ENCODE measurements at places on chromosomes 13 and 19.
A peak's percentile ranks its signal among the peaks of the same experiment; 100 is the strongest.

- peak; percentile 28 for DNase-seq
Measured at GRCh38 chr13:112586334-112586960, 1.5 kb downstream of the TUBGCP3 start.

- no peak for DNase-seq
Measured at GRCh38 chr13:73248711-73249580, 190.1 kb downstream of the KLF5 start.

DNA sequence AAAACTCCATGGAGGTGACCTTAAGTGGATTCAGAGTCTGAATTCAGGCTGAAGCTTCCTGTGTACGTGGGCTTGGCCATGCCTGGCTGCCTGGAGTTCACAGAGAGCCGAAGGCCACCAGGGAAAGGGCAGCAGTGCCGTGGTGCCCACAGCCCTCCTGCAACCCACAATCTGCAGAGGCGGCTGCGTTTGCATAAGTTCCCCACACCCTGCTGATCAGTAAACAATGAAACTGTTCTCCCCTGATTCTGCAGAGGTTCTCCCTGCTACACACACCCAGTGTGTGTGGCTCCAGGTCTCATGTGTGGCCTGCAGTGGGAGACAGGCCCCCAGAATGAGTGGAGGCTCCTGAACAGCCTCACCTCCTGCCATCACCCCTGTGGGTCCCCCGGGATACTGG, 126.9 kb upstream of the SLC7A1 start:
- no peak for DNase-seq

GRCh38 chr13:113666951-113667701, at the start of gene GRK1:
Gene GRK1 (plus strand): TSS chr13:113667219. CDS start chr13:113667387, 168 bp downstream.
- DNase-seq: no peak

DNA sequence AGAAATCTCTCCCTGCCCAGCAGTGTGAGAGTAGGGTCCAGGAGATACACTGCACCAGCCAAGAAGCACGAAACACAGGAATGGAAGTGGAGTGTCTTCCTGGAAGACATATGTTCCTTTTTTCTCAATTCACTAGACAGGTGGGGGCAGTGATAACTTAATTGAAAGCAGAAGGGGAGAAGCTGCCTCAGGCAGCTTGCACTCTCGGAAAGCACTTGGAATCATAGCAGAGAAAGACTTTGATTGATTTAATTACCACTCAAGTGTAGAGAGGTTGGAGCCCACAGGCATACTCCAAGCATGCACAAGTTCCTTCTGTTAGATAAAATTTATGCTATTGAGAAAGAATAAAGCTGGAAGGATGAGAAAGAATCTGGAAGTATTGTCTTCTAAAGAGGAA, 249.4 kb downstream of the SLITRK6 start:
- no peak for DNase-seq

- DNase-seq: no peak
Measured at GRCh38 chr13:47678201-47678968, 322.7 kb downstream of the SUCLA2 start.

DNA sequence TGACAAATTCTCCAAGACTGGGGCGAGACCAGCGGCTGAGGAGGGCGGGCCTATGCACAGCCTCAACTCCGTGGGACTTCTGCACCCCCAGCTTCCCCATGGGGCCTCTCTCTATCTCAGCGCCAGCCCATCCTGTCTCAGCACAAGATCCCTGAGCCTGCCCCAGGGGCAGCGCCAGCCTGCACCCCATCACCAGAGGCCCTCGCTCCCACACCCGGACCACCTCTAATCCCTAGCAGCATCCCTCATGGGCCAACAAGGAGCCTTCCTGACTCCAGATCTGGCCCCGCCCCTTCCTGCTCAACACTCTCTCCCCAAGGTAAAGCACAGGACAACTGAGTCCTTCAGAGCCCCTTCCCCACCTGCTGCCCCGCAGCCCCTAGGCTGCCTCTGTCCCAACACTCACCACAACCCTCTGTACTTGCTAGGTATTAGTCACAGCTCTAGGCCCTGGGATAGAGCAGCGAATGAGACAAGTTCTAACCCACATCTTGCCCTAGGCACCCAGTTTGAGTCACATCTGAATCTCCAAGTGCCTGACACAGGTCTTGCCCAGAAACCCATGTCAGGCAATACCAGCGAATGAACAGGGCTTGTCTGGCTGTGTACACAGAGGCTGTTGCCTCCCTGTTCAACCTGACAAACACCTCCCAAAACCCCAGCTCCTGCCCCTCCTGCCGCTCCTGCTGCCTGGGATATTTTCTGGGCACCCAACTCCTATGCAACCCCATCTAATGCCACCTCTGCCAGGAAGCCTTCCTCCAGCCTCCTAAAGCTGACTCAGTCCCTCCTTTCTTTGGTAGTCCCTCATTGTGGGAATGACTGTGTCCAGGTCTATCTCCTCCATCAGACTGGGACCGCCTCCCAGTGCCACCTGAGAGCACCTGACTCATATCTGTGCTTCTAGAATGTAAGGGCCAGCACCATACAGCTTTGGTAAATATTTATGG, 18.6 kb downstream of the GRIK5 start:
- DNase-seq: no peak

GRCh38 chr13:88360761-88361160, 689.6 kb downstream of the SLITRK5 start:
- DNase-seq: no peak

GRCh38 chr19:56491399-56491798, 14.3 kb upstream of the ZNF667 start:
- DNase-seq: no peak

- DNase-seq: no peak
Measured at GRCh38 chr19:4052114-4052992, 14.3 kb downstream of the ZBTB7A start.

DNA sequence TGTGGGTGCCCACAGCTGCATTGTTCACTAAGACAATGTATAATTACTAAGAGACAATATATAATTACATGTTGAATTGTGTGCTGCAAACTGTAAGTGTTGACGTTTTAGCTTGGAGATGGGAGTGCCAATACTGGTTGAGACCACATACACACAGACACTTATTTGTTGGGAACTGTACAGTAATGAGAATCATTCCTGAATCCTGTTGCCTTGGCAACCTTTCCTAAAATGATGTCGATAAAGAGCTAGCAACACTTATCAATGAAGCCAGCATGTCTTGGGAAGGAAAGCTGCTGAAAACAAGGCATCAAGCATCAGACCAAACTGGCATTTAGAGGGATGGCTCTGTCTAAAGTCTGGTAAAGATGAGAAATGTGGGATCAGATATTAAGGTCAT, 51.3 kb downstream of the PCDH8 start:
- no peak for DNase-seq

GRCh38 chr13:113861433-113862030, 2.3 kb downstream of the GAS6 start:
- DNase-seq: no peak

GRCh38 chr13:111906816-111907215, 160.1 kb upstream of the SOX1 start:
- no peak for DNase-seq

DNA sequence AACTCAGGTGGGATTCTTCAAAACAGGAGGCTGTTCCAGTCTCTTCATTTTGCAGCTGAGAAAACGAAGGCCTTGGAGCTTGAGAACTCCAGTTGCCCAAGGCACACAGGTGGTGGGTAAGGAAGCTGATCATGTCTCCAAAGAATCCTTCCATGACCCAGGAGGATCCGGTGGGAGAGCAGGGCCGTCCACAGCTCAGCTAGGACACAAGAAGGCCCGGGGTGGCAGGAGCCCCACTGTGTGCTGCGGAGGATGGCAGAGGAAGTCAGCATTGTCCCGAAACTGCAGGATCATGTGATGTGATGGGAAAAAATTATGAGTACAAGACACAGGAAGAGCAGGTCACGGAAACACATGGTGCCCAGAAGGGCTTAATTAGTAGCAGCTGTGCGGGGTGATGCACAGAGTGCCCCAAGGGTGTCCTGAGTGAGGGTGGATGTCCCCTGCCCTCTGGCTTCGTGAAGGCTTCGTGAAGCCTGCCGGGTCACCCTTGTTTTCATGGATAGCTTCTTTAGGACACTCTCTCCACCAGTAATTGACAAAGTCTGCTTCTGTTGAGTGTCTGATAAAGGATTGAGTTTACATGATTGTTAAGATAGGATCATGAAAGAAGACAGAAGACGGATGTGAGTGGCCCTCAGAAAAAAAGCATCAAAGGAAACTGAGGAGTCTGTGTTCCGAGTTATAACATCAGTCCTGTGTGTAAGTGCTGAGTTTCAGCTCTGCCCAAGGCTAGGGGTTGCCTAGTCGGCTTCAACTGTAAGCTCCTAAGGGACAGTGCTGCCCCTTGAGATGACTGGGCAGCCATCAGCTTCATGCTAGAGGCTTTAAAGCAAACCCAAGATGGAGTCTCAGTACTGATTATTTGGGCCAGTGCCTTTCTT, 33.8 kb upstream of the SACS start:
- DNase-seq: no peak

GRCh38 chr13:19185086-19185864, 3.7 kb upstream of the TUBA3C start:
- no peak for DNase-seq

- DNase-seq: no peak
Measured at GRCh38 chr19:3823350-3823713, 37.2 kb upstream of the MATK start.

DNA sequence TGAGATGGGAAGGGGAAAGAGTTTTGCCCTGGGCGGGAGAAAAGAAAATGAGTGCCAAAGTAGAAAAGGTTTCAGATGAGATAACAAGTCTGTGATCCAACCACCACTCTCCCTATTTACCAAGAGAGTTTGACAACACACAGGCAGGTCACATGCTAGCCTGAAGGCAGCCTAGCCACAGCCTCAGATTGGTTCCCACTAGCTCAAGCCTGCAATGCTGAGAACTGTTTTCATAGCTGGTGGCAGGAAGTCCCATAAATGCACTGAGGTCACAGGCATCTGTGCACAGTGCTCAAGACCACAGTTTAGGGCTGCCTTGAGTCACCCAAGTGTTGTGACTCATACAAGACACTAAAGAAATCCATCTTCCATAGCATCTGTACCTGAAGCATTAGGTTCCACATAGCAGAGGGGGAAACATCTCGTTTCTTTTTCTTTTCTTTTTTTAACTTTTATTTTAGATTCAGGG, 18.5 kb upstream of the POP4 start:
- DNase-seq: no peak

DNA sequence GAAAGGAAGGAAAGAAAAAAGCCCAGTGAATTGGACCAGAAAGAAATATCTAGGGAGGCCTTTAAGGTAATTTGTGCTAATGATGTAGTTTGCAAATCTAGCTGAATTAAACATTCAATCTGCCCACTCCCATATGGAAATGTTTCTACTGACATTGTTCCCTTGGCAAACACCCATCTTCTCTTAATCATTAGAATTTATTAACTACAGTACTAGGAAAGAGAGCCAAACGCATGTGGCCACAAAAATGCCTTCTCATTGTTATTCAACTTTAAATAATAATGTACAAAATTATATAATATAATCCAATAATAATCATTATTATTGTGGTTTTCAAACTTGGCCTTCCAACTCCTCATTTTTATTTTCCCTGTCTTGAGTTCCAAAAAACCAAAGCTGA, 234.7 kb downstream of the NHLRC3 start:
- DNase-seq: no peak

GRCh38 chr13:39531646-39532045, 71.3 kb downstream of the LHFPL6 start:
- DNase-seq: no peak

GRCh38 chr13:22232186-22232585, 561.3 kb downstream of the FGF9 start:
- DNase-seq: no peak

DNA sequence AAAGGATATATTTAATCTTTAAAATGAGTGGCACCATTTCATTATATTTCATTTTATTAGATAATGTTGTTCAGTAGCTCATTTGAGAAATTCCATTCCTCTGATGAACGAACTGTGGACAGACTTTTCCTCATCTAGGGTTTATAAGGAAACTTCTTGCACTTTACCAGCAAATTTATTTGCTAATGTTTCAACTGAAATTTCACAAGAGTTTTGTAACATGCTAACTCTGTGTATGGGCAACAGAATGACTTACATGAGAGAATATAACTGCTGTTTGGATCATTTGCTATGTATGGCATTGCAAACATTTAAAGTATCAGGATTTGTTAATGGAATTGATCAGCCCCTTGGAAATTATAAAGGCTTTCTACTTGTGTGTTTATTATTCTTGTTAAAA, 3.7 kb upstream of the IRS2 start:
- DNase-seq: no peak

GRCh38 chr19:50008532-50008931, 16.6 kb downstream of the VRK3 start:
- peak; percentile 42 for DNase-seq

DNA sequence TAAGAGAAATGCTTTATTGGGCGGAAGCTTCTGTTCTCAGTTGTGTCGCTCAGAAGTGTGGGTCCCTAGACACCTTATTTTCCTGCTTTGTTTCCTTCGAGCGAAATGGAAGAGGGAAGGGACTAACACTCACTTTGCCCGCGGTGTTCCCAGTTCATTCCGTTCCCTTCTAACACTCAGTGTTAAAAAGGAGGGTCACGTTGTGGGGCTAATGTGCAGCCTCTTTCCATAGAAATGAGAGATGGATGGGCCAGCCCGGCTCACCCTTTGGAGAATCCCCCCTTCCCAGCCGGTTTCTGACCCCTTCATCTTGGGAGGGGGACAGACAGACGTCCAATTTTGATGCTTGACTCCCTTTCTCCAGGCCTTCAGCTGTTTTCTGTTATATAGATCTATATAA, 2.3 kb downstream of the ATP11A start:
- no peak for DNase-seq

- no peak for DNase-seq
Measured at GRCh38 chr19:55278391-55279135, 1.3 kb downstream of the HSPBP1 start.

DNA sequence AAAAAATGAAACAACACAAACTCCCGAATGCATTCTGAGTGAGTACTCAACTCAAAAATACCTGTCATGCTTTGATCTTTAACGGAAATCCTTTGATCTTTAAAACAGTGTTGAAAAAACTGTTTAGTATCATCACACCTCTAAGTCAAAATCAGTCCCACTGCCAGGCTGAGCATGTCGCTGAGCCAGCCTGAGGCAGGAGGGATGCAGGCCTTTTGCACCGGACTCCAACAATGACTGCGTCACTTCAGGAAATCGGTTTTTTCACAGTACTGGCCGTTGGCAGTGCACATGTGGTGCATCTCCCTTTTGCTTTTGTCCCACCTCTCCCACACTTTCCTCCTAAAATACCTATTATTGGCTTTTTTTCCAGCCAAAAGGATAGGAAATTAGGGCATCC, 78.2 kb downstream of the SHISA2 start:
- DNase-seq: no peak

DNA sequence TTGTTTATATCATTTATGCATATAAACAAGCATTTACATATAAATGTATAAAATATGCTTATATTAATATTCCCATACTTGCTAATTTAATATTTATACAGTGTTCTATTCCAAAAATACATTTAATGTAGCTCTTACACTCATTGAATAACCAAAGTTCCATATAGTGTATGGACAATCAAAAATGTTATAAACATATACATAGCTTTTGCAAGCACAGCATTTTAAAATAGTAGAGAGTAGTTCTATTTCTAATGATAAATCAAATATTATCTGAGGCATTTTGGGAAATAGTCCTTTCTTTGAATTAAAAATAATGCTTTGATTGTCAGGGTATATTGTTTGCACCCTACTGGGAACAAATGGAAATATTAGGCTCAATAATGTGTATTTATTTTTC, 22.5 kb upstream of the COG6 start:
- no peak for DNase-seq
